ENCODE measurements at places on chromosomes 16 and 17.

- DNase-seq, result no peak
These were observed 33.8 kb upstream of the PHLPP2 start for GRCh38 chr16:71758293-71758760.

- DNase-seq, result no peak
These were observed 280.6 kb upstream of the SALL1 start for GRCh38 chr16:51431517-51432241.

DNA sequence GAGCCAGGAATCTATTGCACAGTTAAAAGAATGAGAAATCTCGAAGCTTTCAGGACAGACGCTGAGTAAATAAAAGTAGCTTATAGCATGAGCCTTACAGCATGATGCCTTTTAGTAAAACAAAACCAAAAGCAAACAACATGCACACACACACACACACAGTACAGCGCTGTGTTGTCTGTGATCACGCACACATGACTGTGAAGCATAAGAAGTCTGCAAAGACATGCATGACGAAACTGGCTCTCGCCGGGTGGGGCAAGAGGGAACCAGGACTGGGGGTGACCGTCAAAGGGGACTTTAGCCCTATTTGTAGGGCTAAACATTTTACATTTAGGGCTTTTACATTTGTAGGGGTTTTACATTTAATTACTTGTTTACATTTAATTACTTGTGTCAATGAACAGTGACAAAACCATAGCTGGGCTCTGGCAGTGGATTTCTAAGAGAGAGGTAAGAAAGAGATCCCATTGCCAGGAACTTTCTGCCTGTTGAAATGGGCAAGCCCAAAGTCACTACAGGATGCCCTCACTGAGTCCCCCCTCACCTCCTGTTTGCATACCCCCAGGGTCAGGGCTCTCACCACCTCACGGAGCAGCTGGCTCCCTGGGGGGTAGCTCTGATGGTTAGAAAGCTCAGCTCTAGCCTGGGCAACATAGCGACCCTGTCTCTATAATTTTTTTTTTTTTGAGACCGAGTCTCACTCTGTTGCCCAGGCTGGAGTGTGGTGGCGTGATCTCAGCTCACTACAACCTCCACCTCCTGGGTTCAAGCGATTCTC is 2.0 kb upstream of the TNFRSF13B start:
- DNase-seq, result no peak

- no peak for DNase-seq
These were observed 35.8 kb upstream of the NF1 start for GRCh38 chr17:31058976-31059375.

DNA sequence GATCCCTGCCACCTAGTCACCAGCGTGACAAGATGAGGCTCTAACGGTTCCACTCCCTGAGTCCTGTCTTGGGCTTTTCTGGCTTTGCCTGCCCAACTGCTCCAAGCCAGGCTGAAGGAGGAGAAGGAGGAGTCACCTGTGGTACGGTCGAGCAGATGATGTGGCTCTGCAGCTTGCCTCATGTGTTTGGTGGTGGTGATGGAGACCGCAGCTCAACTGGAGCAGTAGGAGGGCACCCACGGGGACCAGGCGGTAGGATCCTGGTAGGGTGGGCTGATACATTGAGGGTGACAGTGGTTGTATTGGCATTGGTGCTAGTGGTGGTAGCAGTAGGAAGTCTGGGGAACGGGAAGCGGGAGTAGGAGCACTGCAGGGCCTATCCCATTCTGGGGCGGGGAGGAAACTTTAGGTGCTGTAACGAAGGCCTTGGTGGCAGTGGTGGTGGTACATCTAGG is 202.8 kb upstream of the WSB1 start:
- DNase-seq, result no peak

DNA sequence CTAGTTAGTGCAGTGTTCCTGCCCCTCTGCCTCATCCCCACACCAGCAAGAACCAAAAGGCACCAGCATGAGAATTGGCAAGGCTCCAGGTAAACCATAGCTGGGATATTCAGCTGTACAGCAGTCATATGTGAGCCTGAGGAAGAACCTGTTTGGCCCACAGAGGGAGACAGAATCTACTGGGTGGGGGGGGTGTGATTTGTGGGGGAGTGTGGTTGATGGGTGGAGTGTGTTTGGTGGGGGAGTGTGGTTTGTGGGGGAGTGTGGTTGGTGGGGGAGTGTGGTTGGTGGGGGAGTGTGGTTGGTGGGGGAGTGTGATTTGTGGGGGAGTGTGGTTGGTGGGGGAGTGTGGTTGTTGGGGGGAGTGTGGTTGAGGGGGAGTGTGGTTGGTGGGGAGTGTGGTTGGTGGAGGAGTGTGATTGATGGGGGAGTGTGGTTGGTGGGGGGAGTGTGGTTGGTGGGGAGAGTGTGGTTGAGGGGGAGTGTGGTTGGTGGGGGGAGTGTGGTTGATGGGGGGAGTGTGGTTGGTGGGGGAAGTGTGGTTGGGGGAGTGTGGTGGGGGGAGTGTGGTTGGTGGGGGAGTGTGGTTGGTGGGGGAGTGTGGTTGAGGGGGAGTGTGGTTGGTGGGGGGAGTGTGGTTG is 19.5 kb downstream of the MINK1 start:
- no peak for DNase-seq

GRCh38 chr16:87765473-87765775 is 362 bp downstream of the KLHDC4 start:
- peak; percentile 8 for DNase-seq

DNA sequence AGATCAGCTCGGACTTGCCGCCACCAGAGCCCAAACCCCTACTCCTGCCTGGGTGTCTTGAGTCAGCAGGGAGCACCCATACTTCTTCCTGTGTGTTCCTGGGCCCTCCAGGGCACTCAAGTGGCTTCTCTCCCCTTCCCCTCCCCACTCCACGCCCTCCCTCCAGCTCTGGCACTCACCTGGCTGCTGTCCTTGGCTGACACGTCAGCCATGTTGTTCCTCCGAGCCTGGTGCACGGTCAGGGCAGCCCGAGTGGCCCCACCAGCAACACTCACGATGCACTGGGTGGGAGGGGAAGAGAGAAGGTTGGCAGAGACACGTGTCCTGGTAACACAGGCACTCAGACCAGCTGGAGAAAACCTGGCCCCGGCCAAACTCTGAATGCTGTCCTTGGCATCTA is 11.5 kb downstream of the RUSF1 start:
- no peak for DNase-seq

DNA sequence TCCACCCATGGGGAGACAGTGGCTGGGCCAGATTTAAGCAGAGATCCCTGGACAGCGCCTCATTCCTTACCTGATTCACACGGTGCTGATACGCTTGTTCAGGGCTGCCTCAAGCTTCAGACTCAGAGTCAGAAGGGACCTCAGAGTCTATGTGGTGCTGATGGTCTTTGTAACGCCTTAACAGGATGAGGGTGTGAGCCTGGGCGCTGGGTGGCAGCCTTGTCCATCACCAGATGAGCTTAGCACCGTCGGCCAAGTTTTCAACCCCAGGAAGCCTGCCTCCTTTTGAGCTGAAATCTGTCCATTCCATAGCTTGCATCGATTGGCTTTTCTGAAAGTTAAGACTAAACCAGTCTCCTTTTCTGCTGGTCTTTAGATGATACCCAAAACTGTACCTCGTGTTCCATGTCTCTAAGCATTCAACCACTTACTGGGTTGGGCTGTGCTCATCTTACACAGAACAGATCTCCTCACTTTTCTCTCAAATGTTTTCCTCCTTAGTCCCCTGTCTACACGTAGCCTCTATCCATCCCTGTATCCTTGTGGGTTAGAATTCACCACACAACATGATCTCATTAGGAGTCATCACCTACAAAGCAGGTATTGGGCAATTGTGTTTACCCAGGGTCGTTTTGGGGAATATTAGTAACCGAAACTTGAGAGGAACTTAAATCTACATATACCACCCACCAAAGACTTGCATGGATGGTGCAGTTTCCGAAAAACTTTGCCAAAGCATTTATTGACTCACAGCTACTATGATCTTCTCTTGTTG is 573.4 kb downstream of the CDH13 start:
- no peak for DNase-seq

GRCh38 chr16:53445534-53445933 is 11.3 kb downstream of the RBL2 start:
- DNase-seq, result no peak

DNA sequence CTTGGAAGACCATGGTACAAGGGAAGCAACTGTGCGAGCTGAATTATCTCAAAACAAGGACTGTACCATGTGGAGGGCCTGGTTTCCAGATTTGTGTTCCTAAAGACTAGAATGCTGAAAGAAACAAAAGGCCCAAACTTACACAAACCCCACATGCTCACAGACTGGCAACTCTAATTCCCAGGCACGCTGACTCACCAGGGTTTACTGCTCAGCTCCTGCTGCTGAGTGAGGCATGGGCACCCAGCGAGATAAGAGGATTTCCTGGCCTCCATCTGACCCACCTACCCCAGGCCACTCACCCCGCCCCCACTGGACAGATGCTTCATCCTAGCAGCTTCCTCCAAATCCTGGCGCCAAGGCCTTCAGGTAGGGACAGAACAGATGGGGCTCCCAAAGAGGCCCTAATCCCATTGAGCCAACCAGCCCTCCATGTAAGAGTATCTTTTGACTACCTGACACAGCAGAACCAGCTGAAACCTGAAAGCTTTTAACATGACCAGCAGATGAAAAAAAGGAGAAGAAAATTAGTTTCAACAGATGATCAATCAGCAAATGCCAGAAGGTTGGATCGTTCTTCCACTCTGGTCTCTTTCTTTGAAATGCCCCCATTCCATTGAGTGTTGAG is 33.9 kb downstream of the DCUN1D3 start:
- DNase-seq, result no peak

DNA sequence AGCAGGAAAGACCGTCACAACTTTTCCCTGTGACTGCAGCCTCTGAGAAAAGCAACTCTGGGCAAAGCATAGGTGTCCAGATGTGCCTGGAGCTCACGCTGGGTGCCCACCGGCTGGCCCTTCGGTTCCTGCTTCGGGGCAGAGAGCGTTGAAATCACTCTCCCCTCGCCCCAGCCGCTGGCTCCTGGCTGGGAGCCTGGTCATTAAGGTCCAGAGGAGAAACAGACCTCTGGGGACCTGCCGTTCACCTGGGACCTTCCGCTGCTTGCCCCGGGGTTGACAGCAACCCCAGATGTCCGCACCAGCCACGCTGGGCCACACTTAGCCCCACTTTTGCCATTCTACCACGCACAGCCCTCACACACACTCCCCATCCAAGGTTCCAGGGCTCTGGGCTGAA is 13.1 kb downstream of the MRM3 start:
- DNase-seq, result no peak

DNA sequence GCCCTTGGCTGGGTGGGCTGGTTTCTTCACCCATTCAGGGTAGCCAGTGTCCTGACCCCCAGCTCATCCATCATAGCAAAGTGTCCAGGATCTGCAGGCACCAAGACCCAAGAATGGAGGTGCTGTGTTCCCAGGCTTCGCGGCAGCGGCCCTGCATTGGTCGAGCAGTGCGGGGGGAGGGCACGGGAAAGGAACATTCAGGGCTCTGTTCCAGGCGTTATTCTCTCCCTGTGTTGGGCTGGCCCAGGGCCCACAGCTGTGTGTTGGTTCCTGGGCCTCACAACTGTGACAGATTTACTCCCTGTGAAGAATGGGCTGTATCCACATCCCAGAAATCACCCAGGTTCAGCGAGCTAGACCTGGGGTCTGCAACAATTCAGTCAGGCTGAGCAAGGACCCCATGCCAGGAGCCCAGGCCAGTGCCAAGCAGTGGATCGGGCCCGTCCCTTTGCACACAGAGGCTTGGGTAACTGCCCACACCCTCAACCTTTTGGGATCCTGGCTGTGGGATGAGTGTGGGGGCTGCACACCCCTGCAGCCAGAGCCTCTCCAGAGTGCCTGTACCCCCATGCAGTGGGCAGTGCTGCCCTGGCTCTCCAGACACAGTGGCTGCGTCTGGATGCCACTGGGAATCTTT is 10.0 kb downstream of the GPT2 start:
- no peak for DNase-seq

DNA sequence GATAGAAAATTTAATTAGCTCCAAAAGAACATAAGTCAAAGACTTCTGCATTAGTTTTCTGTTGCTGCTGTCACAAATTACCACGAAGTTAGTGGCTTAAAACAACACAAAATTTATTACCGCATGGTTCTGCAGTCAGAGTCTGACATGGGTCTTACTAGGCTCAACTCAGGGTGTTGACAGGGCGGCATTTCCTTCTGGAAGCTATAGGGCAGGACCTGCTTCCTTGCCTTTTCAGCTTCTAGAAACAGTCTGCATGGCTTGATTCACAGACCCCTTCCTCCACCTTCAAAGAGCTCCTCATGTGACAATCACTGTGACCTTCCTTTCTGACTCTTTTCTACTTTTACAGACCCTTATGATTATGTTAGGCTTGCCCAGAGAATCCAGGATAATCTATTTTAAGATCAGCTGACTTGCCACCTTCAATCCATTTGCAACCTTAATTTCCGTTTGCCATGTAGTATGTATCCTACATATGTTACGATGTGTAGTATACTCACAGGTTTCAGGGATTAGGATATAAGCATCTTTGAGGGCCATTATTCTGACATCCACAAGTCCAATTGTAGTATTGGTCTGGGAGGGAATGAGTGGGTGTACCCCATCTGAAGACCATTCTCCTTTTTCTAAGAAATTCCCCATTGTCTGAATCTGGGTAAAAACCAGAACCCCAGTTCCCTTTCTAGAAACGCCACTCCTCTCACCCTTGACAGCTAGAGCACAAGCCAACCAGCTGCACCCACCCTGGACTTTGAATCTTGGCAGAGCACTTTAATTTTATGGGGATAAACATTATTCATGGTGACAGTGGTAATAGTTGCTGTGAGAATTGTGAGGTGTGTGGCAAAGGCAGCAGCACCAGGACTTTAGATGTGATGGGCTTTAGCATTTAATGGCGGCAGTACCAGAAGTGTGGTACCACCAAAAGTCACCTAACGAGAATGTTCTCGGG is 265.5 kb downstream of the KCNJ2 start:
- DNase-seq, result no peak

- no peak for DNase-seq
These were observed 345.8 kb upstream of the CDH5 start for GRCh38 chr16:66020642-66021041.

- DNase-seq, result no peak
These were observed 37.2 kb downstream of the MEAK7 start for GRCh38 chr16:84467256-84467655.

GRCh38 chr17:68953340-68953997 is 1.7 kb downstream of the ABCA8 start:
- DNase-seq, result no peak

DNA sequence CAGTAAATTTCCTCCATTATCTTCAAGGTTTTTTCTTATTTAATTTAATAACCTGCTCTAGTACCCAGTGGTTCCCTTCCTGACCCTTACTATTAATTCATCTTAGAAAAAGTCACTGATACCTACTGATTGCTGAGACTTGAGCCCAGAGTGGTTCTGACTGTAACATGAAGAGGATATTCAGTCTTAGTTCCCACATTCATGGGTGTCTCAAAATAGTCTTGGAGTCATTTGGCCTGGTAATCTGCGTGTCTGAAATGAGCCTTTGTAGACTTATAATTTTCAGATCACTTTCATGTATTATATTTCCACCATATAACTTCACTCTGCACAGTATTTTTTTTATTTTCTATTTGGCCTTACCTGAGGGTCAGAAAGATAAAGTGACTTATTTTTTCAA is 732.0 kb upstream of the KIF2B start:
- DNase-seq, result no peak

DNA sequence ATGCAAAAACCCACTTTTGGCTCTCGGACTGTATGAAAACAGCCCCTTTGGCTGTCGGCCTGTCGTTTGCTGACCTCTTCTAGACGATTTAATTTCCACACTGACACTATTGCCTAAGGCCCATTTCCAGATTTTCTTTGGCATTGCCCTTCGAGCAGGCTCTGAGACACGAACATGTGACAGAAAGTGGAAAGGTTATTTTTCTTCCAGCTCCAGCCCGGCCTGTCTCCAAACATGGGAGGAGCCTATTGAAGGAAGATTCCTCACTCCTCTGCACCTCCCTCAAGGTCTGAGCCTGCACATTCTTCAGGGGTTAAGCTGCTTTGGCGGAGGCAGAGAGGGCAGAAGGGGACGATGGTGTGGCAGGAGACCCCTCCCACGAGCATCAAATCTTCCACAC is 85.9 kb upstream of the FOXF1 start:
- no peak for DNase-seq

Data from stimulated activated CD4-positive, alpha-beta T cell treated with anti-CD3 and anti-CD28 coated beads, TNF-alpha, amount 100 ng/mL, for 1 hour (primary cell).